ENCODE measurements at places on chromosomes 5 and 9.

DNA sequence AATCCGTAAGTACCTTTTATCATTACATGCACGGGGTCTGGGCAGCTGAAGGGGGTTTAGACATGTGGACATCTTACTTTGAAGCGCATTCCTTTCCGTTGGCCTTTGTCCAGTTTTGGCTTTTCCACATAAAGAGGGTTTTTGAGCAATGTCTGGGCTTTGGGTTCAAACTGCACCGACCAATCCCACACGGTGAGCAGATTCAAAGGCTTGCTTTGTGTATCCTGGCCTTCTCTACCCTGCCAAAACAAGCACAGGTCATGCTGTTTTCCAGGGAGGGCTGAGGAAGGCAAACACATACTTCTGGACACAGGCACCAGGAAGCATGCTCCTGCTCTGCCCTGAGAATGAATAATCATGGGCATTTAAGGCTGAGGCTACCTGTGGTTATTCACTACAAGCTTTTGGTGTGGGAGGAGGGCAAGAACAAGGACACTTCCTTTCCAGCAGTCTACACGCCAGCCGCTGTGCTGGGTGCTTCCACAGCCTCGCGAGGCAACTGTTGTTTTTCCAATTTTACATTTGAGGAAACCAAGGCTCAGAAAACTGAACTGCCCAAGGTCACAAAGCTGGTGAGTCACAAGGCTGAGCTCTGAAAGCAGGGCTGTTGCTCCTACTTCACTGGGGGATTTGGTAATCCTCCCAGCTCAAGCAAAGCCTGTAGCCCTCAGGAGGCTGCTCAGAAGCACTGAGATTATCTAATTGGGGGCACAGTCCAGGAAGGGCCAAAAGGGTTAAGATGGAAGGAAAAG is 59.8 kb upstream of the GOLPH3 start:
- no peak for DNase-seq

DNA sequence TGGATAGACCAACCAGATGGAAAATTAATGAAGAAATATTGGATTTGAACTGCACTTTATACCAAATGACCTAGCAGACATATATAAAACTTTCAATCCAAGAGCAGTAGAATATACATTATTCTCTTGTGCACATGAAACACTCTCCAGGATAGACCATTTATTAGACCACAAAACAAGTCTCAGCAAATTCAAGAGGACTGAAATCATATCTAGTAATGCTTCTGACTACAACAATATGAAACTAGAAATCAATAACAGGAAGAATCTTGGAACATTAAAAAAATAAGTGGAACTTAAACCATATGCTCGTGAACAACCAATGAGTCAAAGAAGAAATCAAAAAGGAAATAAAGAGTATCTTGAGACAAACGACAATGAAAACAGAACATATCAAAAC is 150.0 kb upstream of the CD180 start:
- no peak for DNase-seq

DNA sequence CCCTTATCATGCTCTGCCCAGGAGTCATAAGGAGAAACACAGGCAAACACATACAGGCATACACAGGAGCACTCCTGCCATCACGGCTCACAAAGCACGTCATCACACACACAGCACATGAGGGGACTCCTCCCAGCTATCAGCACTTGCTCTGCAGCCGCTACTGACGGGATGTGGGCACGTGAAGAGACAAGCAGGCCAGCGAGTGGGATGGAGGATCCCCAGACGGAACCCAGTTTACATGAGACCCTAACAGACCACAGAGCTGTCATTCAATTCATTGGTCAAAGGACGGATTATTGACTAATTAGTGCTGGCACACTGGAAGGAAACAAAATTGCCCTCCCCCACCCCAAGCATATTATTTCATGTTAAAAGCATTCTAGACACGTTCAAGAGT is 53.6 kb downstream of the SEMA4D start:
- no peak for DNase-seq

- peak; percentile 68 for DNase-seq
These were observed 2.2 kb upstream of the CLINT1 start for GRCh38 chr5:157860898-157861890.

GRCh38 chr9:18362901-18363685 is 110.9 kb upstream of the ADAMTSL1 start:
- DNase-seq = peak; percentile 18

GRCh38 chr5:12248831-12249230 is 344.6 kb upstream of the CTNND2 start:
- no peak for DNase-seq

GRCh38 chr5:113082547-113082905 is 105.9 kb downstream of the DCP2 start:
- DNase-seq = no peak

DNA sequence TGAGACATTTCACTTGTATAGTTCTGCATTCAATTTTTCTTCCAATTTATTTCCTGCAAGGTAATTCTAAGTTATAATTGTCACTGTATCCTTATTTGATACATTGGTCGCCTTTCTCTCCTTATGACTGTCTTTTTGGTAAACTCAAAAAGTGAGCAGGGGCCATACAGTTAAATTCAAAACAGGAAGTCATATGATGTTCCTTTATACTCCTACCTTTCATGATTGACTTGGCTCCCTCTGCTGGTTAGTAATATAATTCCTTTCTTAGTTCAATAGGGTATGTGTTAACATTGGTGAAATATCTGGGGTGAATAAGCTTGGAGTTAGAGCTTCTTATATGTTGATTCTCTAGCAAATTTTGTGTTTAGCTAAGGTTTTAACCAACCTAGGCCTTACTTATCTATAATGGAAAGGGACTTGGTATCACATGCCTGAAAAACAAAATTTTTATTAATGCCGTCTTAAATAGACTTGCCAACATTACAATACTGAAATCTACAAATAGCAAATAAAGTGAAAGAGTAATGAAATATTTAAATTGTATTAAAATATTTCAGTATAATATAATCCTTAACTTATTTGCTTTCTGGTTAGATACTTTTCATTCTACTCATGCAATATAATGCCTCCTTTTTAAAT is 6.0 kb upstream of the NIPBL start:
- DNase-seq = peak; percentile 64

- DNase-seq = no peak
These were observed 31.1 kb downstream of the POU4F3 start for GRCh38 chr5:146369691-146370090.

GRCh38 chr5:171599411-171599810 is 180.0 kb downstream of the FGF18 start:
- DNase-seq = no peak

DNA sequence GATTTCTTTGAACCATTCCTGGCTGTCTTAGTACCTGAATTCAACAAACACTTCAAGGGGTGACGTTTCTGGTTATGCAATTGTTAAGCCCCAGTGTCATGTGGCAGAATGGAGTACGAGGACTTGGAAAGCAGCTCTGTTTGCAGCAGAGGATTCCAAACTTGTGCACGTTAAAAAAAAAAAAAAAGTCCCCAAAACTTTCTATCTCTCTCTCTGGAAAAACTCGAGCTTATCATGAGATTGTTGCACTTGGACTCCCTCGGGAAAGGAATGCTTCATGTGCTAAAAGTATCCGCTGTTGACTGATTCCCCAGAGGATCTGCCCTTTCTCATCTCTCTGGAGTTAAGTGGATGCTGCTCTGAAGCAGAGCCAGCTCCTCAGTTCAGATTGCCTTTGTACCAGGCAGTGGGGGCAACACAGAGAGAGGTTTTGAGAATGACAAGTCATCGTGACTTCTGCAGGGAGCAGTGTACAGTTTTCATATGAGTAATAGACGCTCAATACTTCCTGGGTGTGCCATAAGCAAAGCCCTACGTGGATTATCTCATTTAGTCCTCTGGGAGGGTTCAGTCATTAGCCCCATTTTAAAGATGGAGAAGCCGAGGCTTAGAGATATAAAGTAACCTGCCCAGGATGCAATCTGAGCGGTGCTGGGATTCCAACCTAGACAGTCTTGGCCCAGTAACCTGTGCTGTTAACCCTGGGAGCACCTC is 28.1 kb downstream of the TMOD1 start:
- peak; percentile 73 for DNase-seq

DNA sequence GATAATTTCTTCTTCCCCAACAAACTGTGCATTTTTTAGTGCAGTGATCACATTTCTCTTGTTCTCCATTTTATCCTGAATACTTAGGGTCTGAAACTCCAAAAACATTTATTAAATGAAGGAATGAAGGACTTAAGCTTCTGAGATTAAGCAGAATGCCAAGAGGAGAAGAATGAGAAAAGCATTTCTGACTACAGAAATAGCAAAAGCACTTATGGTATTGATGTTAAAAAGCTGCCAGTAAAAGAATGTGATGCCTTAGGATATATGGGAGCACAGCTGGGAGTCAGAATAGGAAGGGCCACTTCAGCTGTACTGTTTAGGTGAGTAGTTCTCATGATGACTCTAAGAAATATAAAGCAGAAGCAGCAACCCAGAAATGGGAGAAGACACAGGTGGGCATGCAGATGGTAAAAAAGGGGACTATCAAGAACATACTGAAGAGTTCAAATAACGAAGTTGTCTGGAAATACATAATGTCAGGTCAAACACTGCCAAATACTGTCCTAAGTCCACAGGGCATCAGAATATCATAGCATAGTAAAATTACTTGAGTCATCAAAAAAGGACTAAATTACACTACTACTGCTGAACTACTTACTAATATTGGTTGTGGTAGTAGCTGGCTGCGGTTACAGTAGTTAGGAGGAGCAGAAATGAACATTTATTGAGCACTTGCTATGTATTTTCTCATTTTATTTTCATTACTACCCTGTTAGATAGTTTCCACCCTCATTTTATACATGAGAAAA is 132.7 kb downstream of the MAPKAP1 start:
- no peak for DNase-seq

GRCh38 chr5:55591686-55592085 is 56.9 kb upstream of the PLPP1 start:
- no peak for DNase-seq

DNA sequence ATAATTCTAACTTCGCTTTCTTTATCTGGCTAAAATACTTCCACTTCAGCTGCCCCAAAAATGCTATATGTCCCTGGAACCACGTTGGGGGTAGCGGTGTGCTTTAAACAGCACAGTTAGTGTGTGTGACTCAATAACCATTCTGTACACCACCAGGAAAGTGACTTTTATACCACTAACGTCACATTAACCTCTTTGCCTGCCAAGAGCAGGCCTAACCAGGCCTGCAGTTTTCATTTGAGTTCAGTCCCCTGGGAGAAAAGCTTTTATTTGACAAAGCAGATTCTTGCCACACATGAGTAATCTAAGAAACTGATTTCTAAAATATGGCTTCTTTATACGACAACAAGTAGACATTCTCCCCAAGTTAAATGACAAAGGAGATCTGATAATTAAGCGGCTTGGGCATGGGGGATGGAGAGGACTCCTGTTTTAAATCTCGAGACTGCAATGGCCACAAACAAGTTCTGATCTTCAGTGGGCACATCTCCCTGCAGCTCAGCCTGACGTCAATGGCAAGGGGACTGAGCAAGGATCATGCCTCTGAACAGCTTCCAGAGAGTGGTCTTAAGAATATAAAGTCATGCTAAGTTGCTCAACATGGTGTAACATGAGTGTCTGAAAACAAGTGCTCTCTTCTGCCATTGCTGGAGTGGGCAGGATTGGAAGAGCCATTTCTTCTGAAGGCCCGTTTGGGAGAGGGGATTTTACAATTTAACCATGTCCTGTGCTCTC is 91.8 kb downstream of the GLIS3 start:
- no peak for DNase-seq

DNA sequence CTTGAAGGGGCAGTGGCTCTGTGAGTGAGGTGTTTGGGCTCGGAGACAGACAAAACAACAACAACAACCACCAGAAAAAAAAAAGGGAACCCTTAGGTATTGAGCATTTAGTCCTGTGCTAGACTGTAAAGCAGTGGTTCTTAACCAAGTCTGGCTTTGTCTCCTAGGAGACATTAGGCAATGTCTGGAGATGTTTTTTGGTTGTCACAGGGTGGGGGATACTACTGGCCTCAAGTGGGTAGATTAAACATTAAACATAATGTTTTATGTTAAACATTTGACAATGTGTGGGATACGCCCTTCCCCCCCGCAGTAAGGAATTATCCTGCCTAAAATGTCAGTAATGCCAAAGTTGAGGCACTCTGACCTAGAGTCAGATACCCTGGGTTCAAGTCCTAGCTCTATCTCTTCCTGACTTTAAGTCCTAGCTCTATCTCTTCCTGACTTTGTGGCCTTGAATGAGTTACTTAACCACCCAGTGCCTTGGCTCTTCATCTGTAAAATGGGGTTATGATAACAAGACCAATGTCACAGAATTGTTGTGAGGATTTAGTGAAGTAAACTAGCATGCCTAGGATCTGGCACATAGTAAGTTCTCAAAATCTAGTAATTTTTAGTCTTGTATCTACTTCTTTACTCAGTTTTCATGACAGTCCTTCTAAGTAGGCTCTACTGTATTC is 1.8 kb downstream of the TRIM32 start:
- DNase-seq = no peak

- DNase-seq = no peak
These were observed 89.6 kb downstream of the RAPGEF1 start for GRCh38 chr9:131650254-131650653.

GRCh38 chr5:54249210-54250028 is 61.0 kb downstream of the ARL15 start:
- peak; percentile 15 for DNase-seq

- DNase-seq = no peak
These were observed 58.2 kb downstream of the IPPK start for GRCh38 chr9:92611621-92612285.
